T1000 (cell line): ENCODE measurements at places on chromosomes 3 and 15.

- no peak for DNase-seq
Observed at GRCh38 chr3:48016301-48016973, at the start of gene MAP4. TSS of gene MAP4 (minus strand) at chr3:48016416. CDS start at chr3:47998860, 17,556 bp downstream.

DNA sequence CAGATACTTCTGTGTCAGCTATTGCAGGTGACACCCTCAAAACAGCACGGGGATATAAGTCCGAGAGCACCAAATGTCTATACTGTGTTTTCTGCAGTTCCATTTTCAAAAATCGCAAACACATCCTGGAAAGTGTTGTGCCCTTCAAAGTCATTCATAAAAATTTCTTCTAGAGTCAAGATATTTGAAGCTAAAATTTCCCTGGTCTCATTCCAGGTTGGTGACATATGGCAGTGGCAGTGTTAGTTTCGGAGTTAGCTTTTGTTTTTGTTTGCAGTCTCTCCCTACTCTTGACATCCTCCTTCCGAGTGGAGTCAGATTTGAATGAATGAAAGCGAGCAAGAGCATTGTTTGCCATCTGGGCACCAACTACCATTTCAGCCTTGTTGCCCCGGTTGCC, 3.2 kb upstream of the FSIP1 start:
- no peak for DNase-seq

DNA sequence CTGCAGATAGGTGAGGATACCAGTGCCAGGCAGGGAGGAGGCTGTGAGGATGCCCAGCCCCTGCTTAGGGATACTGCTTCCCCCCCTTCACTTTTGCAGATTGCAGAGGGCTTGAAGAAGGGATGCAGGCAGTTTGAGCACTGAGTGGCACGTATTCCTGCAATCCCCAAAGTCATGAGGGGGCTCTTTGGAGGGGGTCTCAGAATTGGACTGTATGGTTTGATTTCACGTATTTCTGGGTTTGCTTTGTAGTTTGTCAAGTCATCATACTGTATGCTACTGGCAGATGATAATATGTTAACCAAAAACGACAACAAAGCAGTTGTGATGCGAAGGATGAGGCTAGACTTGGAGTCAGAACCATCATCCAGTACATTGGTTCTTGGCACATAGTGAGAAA, 28.1 kb downstream of the CHST14 start:
- DNase-seq, result no peak

GRCh38 chr3:42635111-42635510, 18.4 kb upstream of the ZBTB47 start:
- no peak for DNase-seq

DNA sequence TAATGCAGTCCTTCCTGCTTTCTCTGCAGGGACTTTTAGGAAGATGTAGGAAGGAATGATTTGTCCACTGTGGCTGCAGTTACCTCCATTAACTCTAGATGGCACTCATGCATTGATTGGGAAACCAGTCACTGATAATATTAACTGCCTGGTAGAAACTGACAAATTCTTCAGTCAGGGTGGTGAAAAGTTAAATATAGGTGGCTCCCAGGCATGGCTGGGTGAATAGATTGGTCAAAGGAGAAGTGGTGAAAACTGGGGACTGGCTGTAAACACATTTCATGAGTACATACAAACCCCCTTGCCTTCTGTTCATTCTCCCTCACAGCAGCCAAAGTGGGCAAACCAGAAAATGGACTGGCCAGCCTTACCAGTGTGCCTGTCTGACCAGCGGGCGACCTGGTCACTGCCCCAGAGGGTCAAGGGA, 333.4 kb downstream of the THSD4 start:
- peak; percentile 20 for DNase-seq

DNA sequence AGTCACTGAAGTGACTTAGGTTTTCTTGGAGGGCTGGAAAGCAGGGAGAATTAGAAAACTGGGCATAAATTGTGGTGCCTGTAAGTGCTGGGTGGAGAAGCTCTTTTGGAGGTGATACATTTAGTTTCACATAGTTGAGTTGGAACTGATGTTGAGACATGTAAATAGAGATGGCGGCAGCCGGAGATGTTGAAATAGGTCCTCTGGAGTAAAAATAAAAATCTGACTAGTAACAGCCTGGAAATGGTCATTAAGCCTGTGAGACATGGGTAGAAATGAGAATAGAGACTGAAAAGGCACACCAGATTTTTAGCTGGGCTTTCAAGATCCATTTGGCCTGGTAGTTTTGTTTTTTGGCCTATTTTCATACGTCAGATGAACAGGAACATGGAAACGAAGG, 2.9 kb upstream of the NIT2 start:
- no peak for DNase-seq

DNA sequence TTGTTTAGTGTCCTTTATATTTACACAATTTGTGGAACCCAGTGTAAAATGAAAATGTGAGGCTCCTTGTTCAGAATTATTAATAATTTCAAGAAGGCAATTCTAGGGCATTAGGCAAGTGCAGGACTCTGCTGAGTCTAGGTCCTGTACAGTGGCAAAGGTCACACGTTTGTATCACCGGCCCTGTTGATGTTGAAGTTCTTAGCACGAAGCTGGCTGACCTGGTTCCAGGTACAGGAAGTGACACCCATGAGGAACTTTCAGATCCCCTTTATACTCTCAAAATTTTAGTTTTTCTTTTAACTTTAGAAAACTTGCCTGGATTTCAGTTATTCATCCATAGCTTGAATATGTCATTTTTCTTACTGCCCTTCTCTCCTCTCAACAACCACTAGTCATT, 349.4 kb downstream of the CNTN6 start:
- no peak for DNase-seq

DNA sequence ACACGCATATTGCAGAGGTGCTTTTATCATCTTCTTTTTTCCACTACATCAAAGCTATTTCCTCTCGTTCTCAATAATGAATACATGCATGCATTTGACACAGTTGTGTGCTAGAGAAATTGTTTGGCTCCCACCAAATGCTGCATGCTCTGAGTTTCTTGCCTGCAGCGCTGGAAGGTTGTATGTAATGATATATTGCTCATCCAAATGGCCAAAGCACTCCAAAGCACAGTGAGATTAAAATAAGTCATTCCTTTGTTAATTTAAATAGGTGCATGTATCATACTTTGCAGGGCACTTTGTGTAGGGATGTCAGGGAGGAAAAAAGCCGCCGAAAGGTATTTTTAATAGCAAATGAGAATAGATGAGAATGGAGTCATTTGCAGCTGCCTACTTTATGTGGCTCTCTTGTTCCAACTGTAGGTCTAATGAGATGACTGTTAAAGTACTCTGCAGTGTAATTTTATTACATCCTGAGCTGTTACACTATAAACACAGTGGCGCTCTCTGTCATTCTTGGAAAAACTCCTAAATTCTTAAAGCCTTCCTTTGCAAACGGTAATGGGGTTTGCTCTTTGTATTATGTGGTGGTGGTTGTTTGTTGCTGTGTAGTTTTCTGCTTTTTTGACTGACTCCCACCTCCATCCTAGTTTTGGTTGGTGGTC, 56.9 kb upstream of the SKOR1 start:
- DNase-seq, result no peak

GRCh38 chr15:69696946-69697345, 244.3 kb downstream of the RPLP1 start:
- no peak for DNase-seq

DNA sequence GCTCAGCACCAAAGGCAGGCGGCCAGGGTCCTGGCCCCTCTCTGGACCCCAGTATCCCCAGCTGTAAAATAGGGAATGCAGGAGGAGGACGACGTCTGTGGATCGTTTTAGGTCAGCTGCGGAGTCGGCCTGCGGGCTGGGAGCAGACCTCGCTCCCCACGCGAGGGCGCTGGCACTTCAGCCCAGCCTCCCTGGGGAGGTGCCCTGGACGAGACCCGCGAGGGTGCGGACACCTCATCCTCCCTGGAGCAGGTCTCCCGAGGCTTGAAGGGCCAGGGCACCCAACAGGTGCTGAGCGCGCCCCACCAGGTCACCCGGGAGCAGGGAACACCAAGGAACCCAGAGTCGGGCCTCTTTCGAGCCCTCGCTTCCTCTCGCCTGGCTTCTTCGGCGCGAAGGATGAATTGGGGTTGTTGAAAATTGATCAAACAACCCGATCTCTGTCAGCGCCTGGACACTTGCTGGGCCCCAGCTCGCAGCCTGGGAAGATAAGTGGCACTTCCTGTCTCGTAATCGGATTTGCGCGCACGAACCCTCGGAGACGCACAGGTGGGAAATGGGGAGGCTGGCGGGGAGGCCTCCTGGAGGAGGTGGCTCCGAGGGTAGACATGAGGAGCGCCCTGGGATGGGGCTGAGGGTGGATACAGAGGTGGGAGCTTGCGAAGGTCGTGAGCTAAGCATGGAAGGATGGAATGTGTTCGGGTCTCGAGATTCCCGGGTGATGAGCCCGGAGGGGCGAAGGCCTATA, 588 bp upstream of the VIPR1 start:
- DNase-seq, result no peak

DNA sequence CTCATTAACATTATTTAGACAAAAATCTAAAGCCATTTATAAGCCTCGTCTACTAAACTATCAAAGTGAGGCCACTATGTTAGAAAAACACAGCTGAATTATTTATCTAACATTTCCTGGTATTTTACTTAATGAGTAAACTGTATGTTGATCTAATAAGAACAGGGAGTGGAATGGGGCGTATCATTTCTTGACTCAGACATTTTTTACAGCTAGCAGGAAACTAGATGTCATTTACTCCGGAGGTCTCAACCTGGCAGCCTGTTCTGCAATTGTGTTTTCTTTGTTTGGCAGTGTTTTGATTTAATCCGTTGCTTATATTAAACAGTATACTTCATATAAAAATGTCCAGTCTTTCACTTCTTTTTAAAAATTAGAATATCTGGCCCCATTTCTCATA, 79.1 kb upstream of the ABI3BP start:
- no peak for DNase-seq

- DNase-seq, result no peak
Observed at GRCh38 chr3:21894459-21895340, 143.7 kb upstream of the ZNF385D start.

DNA sequence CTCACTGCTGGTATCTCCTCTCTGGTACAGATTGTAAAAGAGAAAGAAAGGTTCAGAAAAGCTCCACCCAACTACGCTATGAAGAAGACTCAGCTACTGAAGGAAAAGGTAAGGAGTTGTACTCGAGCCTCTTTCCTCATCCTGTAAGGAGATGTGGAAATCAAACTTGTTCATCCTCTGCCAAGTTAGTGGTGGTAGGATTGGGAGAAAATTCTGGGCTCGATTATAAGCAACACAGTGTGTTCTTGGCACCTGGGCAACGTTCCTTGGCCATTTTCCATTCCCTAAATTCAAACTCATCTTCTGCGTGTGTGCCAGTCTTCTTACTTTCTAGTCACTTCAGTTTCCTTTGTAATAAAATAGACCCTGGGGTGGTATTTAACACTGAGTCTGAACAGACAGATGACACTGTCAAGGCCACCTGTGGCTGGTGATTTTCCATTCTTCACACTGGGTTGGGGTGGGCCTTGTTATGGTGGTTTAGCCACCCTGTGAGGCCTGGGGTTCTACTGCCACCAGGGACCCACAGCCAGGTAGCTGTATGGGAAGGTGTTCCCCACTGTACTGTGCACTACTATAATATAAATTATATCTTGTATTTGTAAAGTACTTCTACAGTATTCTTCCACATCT, 17.1 kb upstream of the ITPKA start:
- DNase-seq, result no peak

- no peak for DNase-seq
Observed at GRCh38 chr3:110568246-110568645, 503.4 kb upstream of the NECTIN3 start.

DNA sequence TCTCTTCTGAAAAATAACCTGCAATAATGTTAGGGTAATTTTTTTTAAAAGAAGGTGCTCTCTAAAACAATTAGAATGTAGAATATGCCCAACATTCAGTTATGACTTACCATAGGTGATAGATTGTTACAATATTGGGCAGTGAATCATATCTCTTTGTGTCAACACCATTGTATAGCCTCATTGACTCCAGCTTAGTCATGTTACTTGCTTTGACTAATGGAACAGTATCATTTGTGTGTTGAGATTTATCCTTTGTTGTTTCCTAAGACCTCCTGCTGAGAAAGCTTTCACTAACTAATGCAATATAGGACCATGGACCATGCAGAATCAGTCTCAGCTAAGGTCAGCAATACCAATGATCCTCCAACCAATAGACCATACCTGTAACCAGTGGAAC, 1106.4 kb downstream of the SI start:
- DNase-seq, result no peak

DNA sequence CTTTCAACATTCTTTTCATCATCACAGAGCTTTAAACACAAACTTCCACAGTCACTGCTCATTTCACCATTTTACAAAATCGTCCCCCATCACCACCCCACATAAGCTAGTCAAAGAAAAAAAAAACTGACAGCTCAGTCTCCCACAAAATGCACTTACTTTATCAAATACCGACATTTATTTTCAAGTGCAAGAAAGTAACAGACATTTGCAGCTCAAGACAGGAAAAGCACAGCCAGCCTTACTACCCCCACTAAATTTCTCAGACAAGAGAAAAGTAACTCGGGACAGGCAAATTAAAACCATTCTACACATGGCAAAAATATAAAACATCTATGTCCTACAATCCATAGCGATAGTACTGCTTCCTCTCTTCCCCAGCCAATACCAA, 402.4 kb downstream of the SHQ1 start:
- DNase-seq, result no peak

- DNase-seq, result no peak
Observed at GRCh38 chr15:55403531-55403930, 4.6 kb downstream of the CCPG1 start.

- no peak for DNase-seq
Observed at GRCh38 chr3:150247441-150247840, 160.7 kb upstream of the TSC22D2 start.

DNA sequence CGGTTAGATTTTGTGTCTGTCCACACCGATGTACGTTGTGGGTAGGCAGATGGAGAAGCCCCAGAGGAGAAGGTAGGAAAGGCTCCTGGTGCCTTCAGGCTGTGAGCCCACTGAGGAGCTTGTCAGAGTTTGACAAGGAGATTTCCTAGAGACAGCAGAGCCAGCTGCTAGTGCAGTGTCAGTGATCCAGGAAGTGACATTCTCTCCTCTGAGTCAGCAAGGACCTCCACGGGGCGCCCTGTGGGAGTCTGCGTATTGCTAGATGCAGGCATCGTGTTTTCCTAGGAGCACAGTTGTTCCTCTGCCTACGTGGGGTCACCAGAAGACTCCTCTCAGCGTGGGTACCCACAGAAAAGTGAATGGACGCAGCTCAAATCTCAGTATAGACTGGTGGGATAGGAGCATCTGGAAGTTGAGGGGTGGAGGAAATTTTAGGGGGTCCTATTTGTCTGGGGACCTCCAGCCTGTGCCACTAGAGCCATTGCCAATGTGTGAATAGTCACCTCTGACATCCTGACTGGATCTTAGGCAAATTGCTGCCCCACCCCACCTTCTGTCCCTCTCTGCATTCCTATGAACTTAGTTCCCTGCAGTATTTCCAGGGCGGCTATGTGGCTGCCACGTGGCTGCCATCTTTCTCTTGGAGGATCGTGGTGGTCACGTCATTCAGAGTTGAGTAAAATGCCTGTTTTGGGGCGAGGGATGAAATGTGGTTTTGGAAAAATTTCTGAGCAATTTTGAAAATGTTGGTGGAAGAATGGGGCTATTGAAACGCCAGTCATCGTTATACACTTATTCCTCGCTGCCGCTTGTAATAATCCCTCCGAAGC, 84.8 kb upstream of the KLHL25 start:
- DNase-seq, result no peak

GRCh38 chr3:148815316-148816110, 12.1 kb upstream of the CPB1 start:
- no peak for DNase-seq

GRCh38 chr3:67863869-67864268, 209.5 kb upstream of the SUCLG2 start:
- DNase-seq, result no peak
